ENCODE measurements at places on chromosomes 4 and X.

DNA sequence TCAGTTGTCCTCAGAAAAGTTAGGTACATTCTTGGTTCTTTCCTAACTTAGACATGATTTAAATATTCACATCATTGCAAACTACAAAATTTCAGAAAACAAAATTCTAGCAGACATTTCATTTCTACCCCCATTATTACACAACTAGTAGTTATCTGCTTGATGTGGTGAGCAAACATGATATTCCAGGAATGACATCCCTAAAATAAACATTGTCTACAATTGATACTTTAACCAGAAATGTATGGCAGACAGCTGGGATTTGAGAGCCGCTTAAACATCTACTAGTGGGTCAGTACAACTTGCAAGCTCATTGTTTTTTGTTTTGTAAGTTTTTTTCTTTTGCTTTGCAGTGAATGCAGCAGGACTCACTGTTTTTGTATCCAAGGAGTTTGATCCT, 32.1 kb upstream of the AMBN start:
- no peak overlapping the region for H3K27ac ChIP-seq
- no peak for DNase-seq
- peaks cover 5% of the 10 kb centered on the region for H3K4me1 ChIP-seq
- H3K27me3 ChIP-seq, result no peaks in the 10 kb centered on the region

- no peak overlapping the region for H3K4me3 ChIP-seq
- peaks cover 5% of the 10 kb centered on the region for H3K4me1 ChIP-seq
- peaks cover 5% of the 10 kb centered on the region for H3K27me3 ChIP-seq
These were observed 45.6 kb downstream of the PPP2R2C start for GRCh38 chr4:6426571-6427438.

DNA sequence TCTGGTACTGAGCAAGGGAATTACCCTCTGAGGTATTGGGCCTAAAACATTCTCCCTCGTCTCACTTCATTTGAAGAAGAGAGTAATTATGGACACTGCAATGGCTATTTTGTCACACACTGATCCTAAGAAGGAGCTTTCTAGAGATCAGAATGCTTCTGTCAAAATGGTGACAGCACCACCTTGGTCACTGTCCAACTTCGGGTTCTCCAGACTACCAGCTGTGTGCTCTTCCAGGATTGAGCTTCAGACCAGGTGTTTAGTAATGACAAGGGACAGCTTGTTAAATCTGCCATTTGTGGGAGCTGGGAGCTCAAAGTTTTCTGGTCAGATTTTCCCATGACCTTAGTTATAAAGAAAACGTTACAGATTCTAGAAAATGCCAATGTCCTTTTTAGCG, 105.4 kb downstream of the POLA1 start:
- DNase-seq, result no peak
- H3K27me3 ChIP-seq, result no peaks in the 10 kb centered on the region
- peaks cover 13% of the 10 kb centered on the region for H3K36me3 ChIP-seq

DNA sequence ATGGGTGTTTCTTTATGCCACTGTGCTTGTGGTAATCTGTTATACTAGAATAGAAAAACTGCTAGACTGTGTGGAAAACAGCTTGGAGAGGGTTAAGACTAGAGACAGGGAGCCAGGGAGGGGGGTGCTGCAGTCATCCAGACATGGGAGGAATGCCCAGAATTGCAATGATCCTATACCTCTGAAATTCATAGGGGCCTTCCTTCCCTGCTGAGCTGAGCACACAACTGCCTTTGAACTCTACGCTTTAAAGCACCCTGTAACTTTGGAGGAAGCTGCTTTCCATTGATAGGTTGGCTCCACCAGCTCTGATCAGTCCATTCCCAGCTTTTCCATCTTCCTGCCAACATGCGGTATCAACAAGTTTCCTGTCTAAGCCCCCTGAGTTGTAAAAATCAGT, 155.9 kb upstream of the RASGEF1B start:
- no peak overlapping the region for H3K27ac ChIP-seq
- DNase-seq, result no peak
- H3K27me3 ChIP-seq, result no peaks in the 10 kb centered on the region
- H3K4me3 ChIP-seq, result no peak overlapping the region
- no peaks in the 10 kb centered on the region for H3K36me3 ChIP-seq

GRCh38 chrX:151852294-151852693, 60.4 kb upstream of the MAGEA4 start:
- H3K27ac ChIP-seq, result no peak overlapping the region
- no peaks in the 10 kb centered on the region for H3K36me3 ChIP-seq
- DNase-seq, result no peak
- no peak overlapping the region for H3K4me3 ChIP-seq
- H3K27me3 ChIP-seq, result peaks cover 1% of the 10 kb centered on the region

GRCh38 chrX:10569946-10570345, 50.4 kb downstream of the MID1 start:
- no peaks in the 10 kb centered on the region for H3K4me1 ChIP-seq
- DNase-seq, result no peak
- no peaks in the 10 kb centered on the region for H3K36me3 ChIP-seq
- no peak overlapping the region for H3K27ac ChIP-seq
- no peak overlapping the region for H3K4me3 ChIP-seq
- peaks cover 3% of the 10 kb centered on the region for H3K27me3 ChIP-seq

GRCh38 chrX:57929373-57929772, 19.1 kb upstream of the ZXDA start:
- H3K4me3 ChIP-seq, result no peak overlapping the region
- H3K27me3 ChIP-seq, result no peaks in the 10 kb centered on the region
- H3K27ac ChIP-seq, result no peak overlapping the region
- H3K4me1 ChIP-seq, result peaks cover 2% of the 10 kb centered on the region
- DNase-seq, result no peak

GRCh38 chrX:55007656-55008055, 7.5 kb downstream of the APEX2 start:
- peaks cover 7% of the 10 kb centered on the region for H3K4me1 ChIP-seq
- H3K27ac ChIP-seq, result no peak overlapping the region
- DNase-seq, result no peak
- no peaks in the 10 kb centered on the region for H3K27me3 ChIP-seq
- H3K36me3 ChIP-seq, result peaks cover 23% of the 10 kb centered on the region

- no peaks in the 10 kb centered on the region for H3K27me3 ChIP-seq
- no peak for DNase-seq
- H3K27ac ChIP-seq, result no peak overlapping the region
- H3K4me1 ChIP-seq, result no peaks in the 10 kb centered on the region
These were observed 15.6 kb downstream of the FAM53A start for GRCh38 chr4:1668488-1668840.

DNA sequence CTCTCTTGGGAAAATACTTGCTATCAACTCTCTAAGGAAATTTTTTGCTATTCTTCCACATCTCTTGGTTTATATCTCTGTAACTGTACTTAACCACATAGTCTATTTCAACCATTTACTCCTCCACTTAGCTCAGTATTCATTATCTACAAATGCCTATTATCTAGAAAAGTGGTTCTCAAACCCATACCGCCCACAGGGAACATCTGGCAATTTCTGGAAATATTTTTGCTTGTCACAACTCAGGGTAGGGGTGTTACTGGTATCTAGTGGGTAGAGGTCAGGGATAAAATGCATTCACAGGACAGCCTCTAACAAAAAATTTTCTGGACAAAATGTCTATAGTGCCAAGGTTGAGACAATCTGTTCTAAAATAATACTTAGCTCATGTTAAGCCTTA, 14.4 kb downstream of the ATRX start:
- no peak overlapping the region for H3K4me3 ChIP-seq
- peak overlapping the region; percentile 79 for H3K27ac ChIP-seq
- peaks cover 11% of the 10 kb centered on the region for H3K4me1 ChIP-seq
- peaks cover 9% of the 10 kb centered on the region for H3K36me3 ChIP-seq
- no peaks in the 10 kb centered on the region for H3K27me3 ChIP-seq
- DNase-seq, result no peak
